ENCODE measurements at places on chromosomes 7 and 10.

DNA sequence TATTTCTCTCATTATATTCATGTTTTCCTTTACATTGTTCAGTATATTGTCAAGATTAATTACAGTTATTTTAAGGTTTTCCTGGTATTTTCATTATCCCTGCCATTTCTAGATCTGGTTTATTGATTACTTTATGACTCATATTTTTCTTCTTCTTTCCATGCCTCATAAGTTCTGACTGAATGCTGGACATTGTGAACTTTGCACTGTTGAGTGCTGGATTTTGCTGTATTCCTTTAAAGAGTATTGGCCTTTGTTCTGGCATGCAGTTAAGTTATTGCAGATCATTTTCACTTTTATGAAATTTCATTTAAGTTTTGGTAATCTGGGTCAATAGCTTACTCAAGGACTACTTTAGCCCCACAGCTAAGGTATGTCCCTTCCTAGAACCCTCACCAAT, 73.1 kb downstream of the KLF6 start:
- no peak for DNase-seq

GRCh38 chr7:44329081-44329480, 3.7 kb upstream of the CAMK2B start:
- DNase-seq: no peak

- no peak for DNase-seq
Measured at GRCh38 chr7:70926666-70927065, 205.3 kb upstream of the GALNT17 start.

- DNase-seq: no peak
Measured at GRCh38 chr10:336247-336646, 201.0 kb downstream of the ZMYND11 start.

- DNase-seq: no peak
Measured at GRCh38 chr7:128937647-128938543, at the start of gene IRF5. Gene IRF5, plus strand, starts transcription at chr7:128937927. Its CDS starts 4,155 bp downstream, at chr7:128942082.

DNA sequence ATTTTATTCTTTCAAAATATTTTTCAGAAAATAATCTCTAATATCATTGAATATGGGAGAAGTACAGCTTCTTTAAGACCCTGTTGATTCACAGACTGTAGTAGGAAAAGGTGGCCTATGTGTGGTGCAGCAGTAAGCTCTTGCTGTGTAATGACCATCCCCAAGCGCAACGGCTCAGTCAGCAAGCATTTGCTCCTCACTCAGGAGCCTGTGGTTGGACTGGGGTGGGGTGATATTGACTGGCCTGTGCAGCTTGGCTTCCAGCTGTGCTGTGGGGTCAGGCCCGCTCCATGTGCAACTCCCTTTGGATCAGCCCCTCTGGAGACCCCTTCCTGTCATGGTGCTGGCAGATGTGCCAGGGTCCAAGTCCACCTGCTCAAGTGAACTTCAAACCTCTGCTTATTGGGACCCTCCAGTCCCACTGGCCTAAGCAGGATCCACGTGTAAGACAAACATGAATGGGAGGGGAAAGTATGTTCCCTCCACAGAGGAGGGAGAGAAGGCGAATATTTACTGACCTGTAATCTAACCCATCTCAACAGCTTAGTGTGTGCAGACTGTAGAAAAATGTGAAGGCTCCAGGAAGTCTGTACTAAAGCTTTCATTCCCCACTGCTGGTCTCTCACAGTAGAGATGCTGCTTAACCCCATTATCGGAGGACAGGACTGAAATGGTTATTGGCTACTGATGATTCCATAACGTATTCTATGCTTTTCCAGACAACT, 239.7 kb downstream of the WDR37 start:
- no peak for DNase-seq

- DNase-seq: peak; percentile 74
Measured at GRCh38 chr10:102231357-102232318, 5.5 kb downstream of the ELOVL3 start.

Data from activated naive CD4-positive, alpha-beta T cell treated with anti-CD3 and anti-CD28 coated beads, Interleukin-2, amount 50 U/mL, for 16 hours (primary cell).